Esophagus mucosa (tissue), 1 donor: ENCODE measurements at places on chromosomes 1 and 21. TPM values are rescaled to one million over a fixed set of nuclear protein-coding genes. Genes with fewer than 3 reads are reported as not detected.

ZBTB21 gene
- 8.7 TPM for total RNA-seq

TACSTD2 gene
- total RNA-seq = 988 TPM

ANGPTL1 gene
- total RNA-seq = 4.1 TPM

LUZP1 gene
- 17.1 TPM for total RNA-seq

- peak; percentile 35 for ATAC-seq
These were observed 927 bp downstream of the UAP1 start for GRCh38 chr1:162562470-162562828.

GRCh38 chr1:39992234-39992633, 37.3 kb downstream of the MFSD2A start:
- ATAC-seq = no peak

DNA sequence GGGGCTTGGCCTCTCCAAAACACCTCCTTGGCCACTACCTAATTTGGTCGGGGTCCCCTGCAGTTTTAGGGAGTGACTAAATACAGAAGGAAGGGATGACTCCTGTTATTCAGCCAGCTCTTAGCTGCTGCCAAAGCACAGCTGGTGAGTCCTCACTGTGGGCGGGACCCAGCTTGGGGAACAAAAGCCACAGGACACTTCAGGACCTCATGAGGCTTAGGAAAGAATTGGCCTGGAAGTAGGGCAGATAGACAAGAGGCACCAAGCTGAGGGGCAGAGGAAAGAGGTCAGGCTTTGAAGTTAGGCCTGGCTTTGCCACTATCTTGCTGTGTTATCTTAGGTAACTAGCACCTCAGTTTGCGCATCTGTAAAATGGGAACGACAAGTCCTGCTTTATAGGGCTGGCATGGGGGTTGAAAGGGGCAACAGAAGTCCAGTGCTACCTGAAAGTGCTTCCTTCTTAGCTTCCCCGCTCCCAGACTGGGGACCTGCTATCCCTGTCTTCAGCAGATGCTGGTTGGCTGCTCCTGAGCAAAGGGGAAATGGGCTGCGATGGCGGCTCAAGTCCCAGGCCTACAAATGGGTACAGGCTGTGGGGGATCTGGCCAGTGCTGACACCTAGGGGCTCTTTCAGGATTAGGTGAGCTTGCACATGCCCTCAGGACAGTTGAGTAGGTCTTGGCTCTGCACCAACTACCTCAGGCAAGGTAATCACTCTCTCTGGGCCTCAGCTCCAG, 15.7 kb downstream of the IFI6 start:
- ATAC-seq = peak; percentile 46

- no peak for ATAC-seq
These were observed 14.1 kb downstream of the COP1 start for GRCh38 chr1:176193023-176193422.
